HT1080 (cell line): ENCODE measurements at places on chromosomes 6 and 20. TPM values are rescaled to one million over a fixed set of nuclear protein-coding genes. Genes with fewer than 3 reads are reported as not detected.

MOXD1 gene
- 4.0 and 6.1 TPM in 2 replicates for total RNA-seq

SRXN1 gene
- total RNA-seq: 73.8 and 81.3 TPM in 2 replicates

CST1 gene
- not detected in 2 replicates for total RNA-seq

DUSP15 gene
- total RNA-seq: 0.30 TPM in 1 of 2 replicates, not detected in the other

EIF6 gene
- 516 and 620 TPM in 2 replicates for total RNA-seq

OTOR gene
- not detected in 2 replicates for total RNA-seq

RRBP1 gene
- 91.4 and 106 TPM in 2 replicates for total RNA-seq

TRIM10 gene
- not detected in 2 replicates for total RNA-seq

PTCHD4 gene
- 9.0 and 11.9 TPM in 2 replicates for total RNA-seq

SRMS gene
- not detected in 2 replicates for total RNA-seq

CRIP3 gene
- not detected in 2 replicates for total RNA-seq

MCHR2 gene
- not detected in 2 replicates for total RNA-seq

DAAM2 gene
- 1.6 and 1.7 TPM in 2 replicates for total RNA-seq

TFAP2C gene
- 8.3 and 11.7 TPM in 2 replicates for total RNA-seq

SNAI1 gene
- total RNA-seq: 2.1 and 3.2 TPM in 2 replicates

EPPIN gene
- not detected in 2 replicates for total RNA-seq

DNMT3B gene
- 3.1 and 3.9 TPM in 2 replicates for total RNA-seq

CGA gene
- total RNA-seq: 0.13 TPM in 1 of 2 replicates, not detected in the other

C6orf58 gene
- 0.10 TPM in 1 of 2 replicates, not detected in the other for total RNA-seq

ELOVL2 gene
- 2.3 and 3.3 TPM in 2 replicates for total RNA-seq

GPLD1 gene
- 0.13 and 0.17 TPM in 2 replicates for total RNA-seq

HLA-DOA gene
- total RNA-seq: not detected in 2 replicates

ATXN1 gene
- 10.3 and 10.4 TPM in 2 replicates for total RNA-seq

FAM209B gene
- total RNA-seq: not detected in 2 replicates

NOTCH4 gene
- 1.1 and 2.7 TPM in 2 replicates for total RNA-seq

HTR1B gene
- total RNA-seq: not detected in 2 replicates

C6orf132 gene
- total RNA-seq: not detected in 2 replicates

CST2 gene
- not detected in 2 replicates for total RNA-seq

GSTA1 gene
- total RNA-seq: not detected in 2 replicates

SEL1L2 gene
- not detected in 2 replicates for total RNA-seq
